ENCODE measurements at places on chromosomes 3 and 15.

- DNase-seq = no peak
Measured at GRCh38 chr15:99239545-99240198, 9.7 kb downstream of the TTC23 start.

DNA sequence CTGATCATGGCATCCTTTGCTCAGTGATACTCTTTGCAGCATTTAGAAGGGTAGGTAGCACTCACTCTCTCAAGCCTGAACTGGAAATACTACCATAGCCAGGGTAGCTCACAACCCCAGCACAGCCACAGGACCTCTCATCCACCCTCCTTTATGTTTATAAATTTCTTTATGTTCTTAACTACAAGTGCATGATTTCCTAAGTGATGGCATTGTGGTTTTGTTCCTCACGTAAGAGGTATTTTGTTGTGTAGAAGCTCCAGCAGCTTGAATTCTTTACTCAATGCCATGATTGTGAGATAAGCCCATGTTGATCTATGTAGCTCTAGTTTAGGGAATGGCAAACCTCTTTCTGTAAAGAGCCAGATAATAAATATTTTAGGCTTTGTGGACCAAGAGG is 7.9 kb upstream of the RTP3 start:
- peak; percentile 78 for DNase-seq

DNA sequence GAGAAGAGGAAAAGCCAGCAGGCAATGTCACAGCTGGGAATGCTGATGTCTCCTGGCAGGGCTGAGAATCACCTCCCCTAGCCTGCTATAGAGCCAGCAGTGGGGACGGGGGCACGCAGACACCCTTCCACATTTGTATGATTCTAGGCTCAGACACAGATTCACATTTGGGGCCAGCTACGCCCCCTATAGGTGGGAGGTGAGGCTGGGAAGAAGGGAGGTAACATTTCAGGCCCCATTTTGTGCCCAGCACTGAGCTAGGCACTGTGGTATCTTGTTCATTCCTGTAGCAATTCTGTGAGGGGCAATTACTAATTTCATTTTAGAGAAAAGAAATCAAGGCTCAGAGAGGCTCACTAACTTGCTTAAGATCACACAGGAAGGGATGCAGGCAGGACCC is 15.9 kb upstream of the ACAD9 start:
- no peak for DNase-seq

GRCh38 chr3:29649815-29650547 is 369.1 kb downstream of the RBMS3 start:
- peak; percentile 18 for DNase-seq

DNA sequence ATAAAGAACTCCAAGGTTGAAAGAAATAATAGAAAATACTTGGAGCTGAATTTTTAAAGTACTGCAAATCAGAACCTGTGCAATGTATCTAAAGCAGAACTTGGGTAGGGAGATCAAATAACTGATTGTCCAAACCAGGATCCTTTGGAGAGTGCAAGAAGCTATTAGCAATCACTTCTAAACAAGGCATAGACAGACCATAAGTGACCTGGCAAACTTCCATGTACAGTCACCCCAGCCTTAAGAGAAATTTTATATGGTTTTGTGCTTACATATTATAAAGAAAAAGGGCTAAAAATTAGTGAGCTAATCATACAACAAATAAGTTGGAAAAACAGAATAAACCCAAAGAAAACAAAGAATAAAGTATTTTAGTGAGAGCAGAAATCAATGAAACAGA is 35.2 kb downstream of the ETV5 start:
- no peak for DNase-seq

DNA sequence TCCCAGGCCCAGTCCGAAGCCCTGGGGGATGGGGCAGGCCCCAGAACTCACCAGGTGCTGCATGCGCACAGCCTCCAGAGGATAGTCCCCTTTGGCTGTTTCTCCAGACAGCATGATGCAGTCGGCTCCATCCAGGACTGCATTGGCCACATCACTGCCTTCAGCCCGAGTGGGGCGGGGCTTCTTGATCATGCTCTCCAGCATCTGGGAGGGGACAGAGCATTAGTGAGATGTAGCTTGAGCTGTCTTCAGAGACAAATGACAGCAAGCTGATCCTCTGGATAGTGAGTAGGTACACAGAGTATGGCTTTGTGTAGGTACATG is 9.1 kb upstream of the GRAMD2A start:
- DNase-seq = no peak

DNA sequence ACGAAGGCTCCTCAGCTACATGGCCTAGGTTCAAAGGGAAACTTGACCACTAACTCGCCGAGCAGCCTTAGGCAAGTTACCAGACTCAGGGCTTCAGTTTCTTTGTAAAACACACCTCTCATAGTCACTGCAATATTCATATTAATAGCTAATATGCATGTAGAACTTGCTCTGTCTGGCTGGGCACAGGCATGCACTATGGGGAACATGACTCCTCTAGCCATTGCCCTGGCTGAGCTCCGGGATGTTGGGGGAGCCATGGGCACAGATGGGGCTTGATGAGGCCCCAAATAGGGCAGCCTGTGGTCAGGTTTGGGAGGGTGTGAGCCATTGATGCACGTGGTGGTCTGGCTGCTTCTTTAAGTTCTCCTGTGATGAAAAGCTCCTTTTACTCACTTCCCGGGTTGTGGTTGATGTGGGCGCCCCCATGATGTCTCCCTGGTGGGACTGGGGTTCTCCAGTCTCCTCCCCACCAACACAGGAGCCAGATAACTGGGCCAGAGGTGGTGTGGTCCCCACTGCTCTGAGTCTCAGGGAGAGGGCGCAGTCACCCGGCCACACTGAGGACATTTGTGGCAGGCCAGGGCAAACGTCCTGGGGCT is 29.4 kb upstream of the DUSP7 start:
- DNase-seq = no peak

- DNase-seq = no peak
Measured at GRCh38 chr3:98560911-98561310, 29.1 kb downstream of the GPR15 start.

- DNase-seq = no peak
Measured at GRCh38 chr3:13223574-13224237, 150.5 kb upstream of the IQSEC1 start.

GRCh38 chr15:54312528-54312927 is 334.3 kb downstream of the UNC13C start:
- DNase-seq = no peak

DNA sequence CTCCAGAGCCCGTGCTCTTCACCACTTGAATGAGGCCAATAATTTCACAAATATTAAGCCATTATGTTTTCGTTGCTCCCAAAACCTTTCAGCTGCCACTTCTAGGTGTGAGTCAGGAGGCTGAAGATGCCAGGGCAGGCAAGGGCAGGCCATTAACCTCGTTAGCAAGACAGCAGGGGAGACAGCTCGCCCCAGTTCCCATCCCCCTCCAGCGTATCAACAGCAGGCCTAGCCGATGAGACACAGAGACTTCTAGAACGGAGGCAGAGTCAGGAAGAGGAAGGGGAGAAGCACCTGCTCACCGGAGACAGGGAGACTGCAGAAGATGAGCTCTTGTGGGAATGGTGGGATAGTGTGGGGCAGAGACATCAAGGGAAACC is 28.0 kb upstream of the PLA2G4E start:
- DNase-seq = no peak

DNA sequence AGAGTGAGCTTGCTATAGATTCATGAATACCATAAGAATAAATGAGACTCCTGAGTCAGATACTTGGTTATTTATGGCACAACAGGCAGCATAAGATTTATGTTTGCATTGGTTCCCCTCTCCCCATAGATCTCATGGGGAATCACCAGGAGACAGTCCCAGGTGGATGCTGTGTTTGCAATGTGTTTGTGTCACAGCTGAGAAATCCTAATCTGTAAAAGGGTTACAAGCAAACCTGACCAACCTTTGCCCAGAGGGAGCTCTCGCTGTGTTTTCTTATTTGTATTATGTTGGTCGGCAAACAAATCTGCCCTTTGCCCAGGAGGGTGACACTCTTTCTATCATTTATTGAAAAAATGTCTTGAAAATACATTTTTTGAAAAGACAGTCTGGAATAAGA is 236.2 kb downstream of the ZPLD1 start:
- no peak for DNase-seq

- peak; percentile 59 for DNase-seq
Measured at GRCh38 chr15:74655424-74655823, 39.8 kb downstream of the CLK3 start.

DNA sequence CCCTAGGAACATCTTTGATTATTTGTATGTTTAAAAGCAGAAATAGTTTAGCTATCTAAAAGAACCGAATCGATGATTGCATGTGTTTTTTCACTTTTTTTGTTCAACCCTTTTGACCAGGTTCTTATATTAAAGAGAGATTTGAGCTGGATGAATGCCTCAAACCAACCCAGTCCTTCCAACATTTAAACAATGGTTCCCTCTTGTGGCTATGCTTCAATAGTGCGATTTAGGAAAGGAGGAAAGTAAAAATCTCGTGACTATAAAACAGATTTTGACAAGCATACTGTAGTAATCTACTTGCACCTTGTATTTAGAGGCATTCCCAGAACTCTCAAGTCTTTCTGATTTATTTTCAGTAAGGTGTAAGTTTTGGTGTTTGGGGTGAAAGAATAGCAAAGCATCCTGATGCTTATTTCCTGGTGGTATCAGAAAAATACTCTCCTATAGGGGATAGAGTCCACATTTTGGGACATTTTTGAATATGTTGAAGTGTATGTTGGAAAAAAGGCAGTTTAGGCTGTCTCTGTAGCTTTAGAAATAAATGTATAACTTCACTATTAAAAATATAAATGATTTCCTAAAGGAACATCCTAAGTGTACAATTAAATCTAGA is 159.6 kb upstream of the KCNH8 start:
- DNase-seq = no peak

GRCh38 chr15:59543721-59544547 is 67.6 kb upstream of the GCNT3 start:
- no peak for DNase-seq

- DNase-seq = no peak
Measured at GRCh38 chr3:55797084-55797483, 310.0 kb upstream of the WNT5A start.

GRCh38 chr3:181941250-181941649 is 229.5 kb downstream of the SOX2 start:
- DNase-seq = no peak

DNA sequence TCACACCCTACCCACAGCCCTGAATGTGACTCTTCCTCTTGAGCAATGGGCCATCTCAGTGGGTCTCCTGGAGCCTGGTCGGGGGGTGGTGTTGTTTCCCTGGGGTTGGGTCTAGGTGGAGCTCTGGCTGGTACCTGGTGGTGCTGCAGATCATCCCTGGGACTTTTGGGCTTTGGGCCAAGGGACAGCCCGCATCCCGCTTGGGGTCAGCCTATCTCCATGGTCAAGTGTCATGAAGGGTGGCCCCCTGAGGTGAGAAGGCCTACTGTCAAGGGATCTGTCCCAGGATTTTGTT is 202.0 kb downstream of the UBE3A start:
- no peak for DNase-seq

DNA sequence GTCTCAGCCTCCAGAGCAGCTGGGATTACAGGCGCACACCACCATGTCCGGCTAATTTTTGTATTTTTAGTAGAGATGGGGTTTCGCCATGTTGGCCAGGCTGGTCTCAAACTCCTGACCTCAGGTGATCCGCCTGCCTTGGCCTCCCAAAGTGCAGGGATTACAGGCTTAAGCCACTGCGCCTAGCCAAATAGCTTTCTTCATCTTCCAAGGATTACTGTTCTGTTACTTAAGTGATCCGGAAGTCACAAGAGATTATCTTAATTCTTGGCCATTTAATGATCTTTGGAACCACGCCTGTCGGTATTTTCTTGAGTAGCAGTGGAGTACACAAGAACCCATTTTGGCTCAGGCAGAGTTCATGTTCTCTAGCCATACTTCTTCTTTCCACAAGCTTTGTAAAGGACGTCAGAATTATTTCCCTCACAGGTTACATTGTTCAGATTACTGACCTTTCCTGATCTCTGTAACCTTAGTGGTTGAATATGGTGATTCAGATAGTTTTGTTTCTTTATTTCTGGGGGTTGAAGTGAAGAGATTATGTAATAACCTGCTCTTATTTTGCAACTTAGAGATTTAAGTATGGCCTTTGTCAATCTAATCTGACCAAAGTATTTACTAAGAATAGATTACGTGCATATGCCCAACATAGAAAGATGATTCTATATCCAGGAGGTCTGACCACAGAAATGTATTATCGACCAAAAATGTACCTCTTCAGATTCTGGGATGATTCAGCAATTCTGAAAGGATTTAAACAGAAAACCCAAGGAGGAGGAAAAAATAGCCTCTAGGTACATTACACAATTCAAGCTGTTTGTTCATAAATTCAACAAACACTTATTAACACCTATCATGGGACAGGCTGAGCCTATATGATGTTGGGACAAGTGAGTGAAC is 132.2 kb downstream of the GREM1 start:
- peak; percentile 99 for DNase-seq

DNA sequence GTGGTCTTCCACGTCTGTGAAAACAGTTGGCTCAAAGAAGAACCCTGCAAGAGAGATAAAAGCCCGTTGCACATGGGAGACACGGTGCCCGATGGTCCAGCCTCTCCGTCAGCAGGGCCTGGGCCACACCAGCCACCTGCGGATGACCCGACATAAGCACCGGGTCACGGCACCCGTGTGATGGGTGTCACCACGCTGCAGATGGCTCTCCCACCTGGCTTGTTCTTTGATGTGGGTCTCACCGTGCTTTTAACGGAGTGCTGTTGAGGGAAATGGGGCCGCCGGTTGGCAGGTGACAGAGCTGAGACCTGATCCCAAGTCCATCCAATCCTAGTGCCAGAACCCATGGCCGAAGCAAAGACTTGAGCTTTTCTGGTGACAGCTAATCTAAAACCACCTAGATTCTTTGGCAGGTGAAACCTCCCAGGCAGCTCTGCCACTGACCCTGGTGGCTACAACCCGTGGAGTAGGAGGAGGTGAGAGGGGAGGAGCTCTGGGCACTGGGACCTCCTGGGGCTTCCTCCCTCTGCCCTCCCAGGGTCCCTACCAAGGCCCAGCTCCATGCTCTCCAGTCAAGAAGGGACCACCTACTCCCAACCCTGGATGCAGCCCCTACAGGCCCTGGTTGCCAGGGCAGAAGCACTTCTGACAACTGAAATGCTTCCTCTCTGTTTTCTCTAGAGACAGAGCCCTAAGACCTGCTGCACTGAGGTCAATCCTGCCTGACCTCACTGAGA is 23.4 kb upstream of the SLC41A3 start:
- no peak for DNase-seq

GRCh38 chr3:119582178-119582577 is 2.9 kb downstream of the ADPRH start:
- DNase-seq = no peak

GRCh38 chr3:127404221-127405009 is 116.6 kb upstream of the PRR20G start:
- DNase-seq = no peak

DNA sequence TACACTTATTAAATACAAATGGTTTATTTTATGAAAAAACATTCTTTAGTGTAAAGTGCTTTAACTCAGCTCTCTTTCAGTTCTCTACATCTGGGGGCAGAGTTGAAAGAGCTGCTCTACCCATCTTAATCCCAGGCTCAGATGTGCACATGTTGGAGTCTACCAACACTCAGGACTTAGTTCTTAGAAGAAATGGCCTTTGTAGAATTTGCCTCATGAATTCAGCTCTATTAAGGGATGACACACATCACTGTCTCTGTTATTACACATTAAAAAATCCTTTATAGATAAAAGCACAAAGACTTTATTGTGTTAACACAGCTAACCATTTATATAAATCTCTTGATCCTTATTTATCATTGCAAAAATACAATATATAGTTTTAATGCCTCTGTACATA is 31.7 kb upstream of the GSK3B start:
- DNase-seq = no peak

- DNase-seq = no peak
Measured at GRCh38 chr15:31276596-31277298, 49.9 kb upstream of the KLF13 start.
